ENCODE measurements at places on chromosomes 12 and 14.

DNA sequence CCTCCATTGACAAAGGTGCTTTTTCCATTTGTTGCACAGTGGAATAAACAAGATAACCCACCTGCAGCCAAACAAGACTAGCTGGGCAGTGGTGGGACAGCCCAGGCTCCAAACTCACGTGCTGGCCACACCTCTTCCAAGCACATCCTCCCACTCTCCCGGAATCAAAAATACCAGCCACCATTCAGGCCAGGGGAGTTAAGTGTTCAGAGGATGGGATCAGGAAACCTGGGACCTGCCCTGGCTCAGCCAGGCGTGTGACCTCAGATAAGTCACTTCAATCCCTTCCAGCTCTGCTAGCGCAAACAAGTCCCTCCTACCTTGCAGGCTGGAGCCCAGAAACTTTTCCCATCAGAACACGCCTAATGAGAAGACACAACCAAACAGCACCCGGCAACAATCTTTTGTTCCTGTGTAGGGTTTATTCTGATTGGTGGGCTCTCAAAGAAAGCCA, 43.3 kb downstream of the ACTN1 start:
- no peak for DNase-seq

- DNase-seq, result peak; percentile 75
Measured at GRCh38 chr12:90922145-90922627, 32.8 kb downstream of the CCER1 start.

DNA sequence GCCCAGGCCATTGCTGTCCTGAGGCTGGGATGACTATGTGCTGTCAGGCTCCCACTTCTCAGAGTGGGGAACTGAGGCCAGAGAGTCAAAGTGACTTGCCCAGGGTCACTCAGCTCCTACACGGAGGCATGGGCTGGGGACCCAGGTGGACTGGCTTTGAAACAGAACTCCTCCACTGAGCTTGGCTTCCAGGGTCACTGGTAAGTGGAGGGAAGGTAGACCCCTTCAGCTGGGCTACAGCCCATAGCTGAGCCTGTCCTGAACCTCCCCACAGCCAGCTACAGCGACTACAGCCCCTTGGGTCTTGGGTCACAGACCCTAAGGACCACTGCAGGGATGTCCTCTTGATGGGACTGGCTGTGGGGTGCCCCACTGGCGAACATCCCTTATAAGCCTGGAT, 40.3 kb upstream of the TRAF3 start:
- no peak for DNase-seq

DNA sequence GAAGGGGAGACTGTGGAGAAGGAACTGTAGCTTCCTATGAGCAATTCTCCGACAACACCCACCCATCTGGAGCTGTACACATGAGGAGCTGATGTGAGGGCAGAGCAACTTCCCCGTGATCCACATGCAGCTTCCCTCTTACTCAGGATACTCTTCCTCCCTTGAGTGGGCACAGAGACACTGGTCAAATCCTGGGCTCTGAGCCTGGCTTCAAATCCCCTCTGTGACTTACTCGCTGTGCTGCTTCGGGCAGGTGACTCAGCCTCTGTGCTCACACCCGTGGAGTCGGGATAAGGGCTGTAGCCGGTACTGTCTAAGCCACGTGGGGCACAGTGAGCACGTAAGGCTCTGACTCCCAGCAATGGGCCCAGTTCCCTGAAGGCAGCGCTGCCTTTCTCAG, 31.1 kb downstream of the ZFYVE21 start:
- no peak for DNase-seq

GRCh38 chr14:104215706-104216334, 77.4 kb downstream of the KIF26A start:
- no peak for DNase-seq

- no peak for DNase-seq
Measured at GRCh38 chr12:33476058-33476457, 36.4 kb upstream of the SYT10 start.

GRCh38 chr14:44803239-44803905, 158.4 kb downstream of the KLHL28 start:
- peak; percentile 81 for DNase-seq

DNA sequence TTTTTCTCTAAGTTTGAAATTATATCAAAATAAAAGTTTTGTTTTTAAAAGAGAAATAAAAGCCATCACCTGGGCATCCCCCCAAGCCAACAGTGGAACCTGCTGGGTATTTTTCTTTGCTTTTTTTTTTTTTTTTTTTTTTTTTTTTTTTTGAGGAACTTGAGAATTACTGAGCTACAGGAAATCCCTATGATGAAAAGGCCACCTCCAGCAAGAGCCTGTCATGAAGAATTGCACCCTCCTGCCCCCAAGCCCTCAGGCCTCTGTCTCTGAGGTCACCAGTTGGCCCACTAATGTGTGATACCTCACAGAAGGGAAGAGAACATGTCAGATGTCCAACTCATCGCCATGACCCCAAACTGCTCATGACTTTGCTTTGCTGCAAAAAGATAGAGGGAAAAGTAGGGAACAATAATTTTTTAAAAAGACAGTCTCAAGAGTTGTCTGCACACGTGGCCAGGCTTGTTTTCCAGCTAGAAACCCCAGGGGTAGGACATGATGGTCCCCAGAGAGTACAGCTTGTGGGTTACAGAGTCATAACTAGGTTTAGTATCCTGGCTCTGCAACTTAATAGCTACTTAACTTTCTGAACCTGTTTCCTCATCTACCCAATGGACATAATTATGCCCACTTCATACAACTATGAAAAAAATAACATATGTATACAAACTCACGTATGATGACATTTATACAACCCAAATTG, 124.3 kb upstream of the EGLN3 start:
- no peak for DNase-seq

GRCh38 chr12:109444259-109444658, 32.8 kb downstream of the KCTD10 start:
- DNase-seq, result no peak

- DNase-seq, result peak; percentile 60
Measured at GRCh38 chr14:71703477-71703876, 228.8 kb upstream of the RGS6 start.

- DNase-seq, result no peak
Measured at GRCh38 chr14:85239791-85240190, 290.2 kb upstream of the FLRT2 start.

DNA sequence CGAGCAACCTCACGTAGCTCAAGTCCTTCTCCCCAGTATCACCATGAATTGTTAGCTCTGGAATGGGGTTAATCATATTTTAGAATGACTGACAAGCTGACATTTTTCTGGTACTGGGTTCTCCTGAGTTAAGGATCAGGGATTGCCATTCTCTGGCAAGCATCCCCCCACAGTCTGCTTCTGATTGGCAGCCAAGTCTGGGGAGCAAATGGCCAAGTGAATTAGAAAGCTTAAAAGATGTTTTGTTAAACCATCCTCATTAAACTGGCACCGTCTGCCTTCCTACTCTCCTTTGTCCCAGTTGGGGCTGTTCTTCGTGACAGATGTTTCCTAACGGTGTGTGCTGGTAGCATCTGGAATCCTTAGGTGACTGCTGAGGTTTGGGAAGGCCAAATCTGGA, 17.2 kb upstream of the CISTR start:
- DNase-seq, result no peak

Data from cardiac fibroblast (primary cell).